ENCODE measurements at places on chromosomes 5 and 9.

DNA sequence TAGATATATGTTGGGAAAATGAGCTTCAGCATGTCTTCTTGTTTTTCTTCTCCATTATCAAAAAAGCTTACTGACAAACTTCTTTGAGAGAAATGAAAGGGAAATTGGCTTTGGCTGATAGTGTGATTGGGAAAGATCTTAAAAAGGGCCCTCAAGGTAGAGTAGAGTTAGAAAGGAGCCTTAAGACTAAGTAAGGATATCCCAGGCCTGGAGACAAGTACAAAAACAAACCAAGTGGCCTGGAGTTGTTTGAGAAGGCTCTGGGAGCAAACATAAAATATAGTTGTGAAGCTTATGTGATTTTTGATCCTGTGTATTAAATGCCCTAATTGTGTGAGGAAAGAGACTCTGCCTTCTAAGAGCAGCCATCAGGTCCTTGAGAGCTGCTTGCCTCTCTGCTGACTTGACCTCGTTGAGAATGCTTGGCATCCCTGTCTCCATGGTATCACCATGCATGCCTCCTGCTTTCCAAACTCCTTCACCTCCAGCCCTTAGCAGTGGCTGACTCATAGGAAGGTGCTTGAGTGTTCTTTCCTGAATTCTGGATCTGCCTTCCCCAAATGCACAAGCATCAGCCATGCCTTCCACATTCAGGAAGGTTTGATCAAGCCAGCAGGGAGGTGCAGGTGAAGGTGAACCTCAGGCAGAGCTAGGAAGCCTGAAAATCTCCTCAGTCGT, 78.9 kb downstream of the SMARCA2 start:
- DNase-seq, result no peak

GRCh38 chr5:181223058-181223728, at the start of gene TRIM41:
Gene TRIM41, plus strand, starts transcription at chr5:181223281. Its CDS starts 719 bp downstream, at chr5:181224000.
- peak; percentile 100 for DNase-seq

DNA sequence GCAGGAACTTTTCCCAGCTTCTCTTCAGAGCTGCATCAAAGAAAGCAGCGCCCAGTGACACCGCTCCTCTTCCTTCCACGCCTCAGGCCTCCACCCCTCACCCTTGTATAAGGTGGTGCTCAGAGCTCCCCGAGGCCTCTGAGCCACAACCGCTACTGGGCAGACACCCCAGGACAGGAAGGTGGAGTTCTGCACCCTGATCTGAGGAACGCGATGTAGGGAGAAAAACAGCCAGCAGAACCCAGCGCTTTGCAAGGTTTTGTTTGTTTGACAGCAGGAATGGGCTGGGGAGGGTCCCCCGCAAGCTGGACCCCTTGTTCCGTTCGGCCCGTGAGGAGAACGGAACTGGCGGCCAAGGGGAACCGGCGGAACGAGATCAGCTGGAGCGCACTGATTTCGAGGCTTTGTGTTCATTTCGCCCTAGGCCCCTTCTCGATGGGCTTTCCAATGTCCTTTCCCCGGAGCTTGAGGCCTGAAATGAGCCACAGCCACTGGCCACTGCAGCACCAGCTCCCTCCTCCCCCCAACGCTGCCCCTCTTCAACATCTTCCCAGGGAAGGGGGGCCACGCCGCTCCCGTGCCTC, 4.1 kb downstream of the EDF1 start:
- DNase-seq, result no peak

- no peak for DNase-seq
Observed at GRCh38 chr5:58851571-58851970, 268.7 kb downstream of the RAB3C start.

DNA sequence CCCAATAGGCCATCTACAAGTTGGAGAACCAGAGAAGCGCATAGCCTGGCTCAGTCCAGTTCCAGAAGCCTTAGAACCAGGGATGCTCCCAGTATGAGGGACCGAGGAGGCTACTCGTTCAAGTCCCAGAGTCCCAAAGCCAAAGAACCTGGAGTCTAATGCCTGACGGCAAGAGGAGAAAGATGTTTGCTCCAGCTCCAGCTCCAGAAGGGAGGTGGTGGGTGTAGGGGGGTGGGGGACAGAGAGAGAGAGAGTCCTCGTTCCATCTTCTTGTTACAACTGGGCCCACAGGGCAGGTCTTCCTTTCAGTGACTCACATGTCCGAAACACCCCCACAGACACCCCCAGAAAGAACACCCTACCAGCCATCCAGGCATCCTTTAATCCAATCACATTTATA, 63.9 kb downstream of the SEC61B start:
- DNase-seq, result no peak

DNA sequence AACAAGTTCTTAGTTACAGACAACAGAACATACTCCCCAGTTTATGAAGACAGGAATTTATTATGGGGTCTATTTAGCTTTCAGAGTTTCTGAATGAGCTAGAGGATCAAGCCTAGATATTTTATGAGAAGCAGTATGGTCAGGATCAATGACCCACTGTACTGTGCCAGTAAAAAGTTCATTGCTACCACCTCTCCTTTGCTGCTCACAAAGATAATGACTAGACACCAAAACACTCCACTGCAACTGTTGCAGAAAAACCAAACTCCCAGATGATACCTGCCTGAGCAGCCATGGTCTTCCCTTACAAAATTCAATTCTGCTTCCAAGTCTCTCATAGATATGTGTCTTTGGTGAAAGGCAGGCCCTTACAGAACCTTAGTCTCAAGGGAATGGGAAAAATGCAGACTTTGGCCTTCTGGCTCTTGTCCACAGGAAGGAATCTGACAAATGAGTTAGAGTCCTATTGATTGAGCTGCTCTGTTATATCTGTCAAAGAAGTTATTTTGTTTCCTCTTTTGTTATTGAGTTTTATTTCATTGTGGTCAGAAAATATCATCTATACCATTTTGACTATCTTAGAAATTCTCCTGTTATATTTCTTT, 74.7 kb upstream of the RASGRF2 start:
- DNase-seq, result no peak

- DNase-seq, result no peak
Observed at GRCh38 chr5:124867137-124867704, 120.8 kb upstream of the ZNF608 start.

- peak; percentile 46 for DNase-seq
Observed at GRCh38 chr9:114779352-114779845, 26.4 kb downstream of the TNFSF15 start.

GRCh38 chr5:124742983-124743601, 3.3 kb downstream of the ZNF608 start:
- no peak for DNase-seq

GRCh38 chr9:15529566-15530324, 19.0 kb upstream of the PSIP1 start:
- DNase-seq, result no peak

DNA sequence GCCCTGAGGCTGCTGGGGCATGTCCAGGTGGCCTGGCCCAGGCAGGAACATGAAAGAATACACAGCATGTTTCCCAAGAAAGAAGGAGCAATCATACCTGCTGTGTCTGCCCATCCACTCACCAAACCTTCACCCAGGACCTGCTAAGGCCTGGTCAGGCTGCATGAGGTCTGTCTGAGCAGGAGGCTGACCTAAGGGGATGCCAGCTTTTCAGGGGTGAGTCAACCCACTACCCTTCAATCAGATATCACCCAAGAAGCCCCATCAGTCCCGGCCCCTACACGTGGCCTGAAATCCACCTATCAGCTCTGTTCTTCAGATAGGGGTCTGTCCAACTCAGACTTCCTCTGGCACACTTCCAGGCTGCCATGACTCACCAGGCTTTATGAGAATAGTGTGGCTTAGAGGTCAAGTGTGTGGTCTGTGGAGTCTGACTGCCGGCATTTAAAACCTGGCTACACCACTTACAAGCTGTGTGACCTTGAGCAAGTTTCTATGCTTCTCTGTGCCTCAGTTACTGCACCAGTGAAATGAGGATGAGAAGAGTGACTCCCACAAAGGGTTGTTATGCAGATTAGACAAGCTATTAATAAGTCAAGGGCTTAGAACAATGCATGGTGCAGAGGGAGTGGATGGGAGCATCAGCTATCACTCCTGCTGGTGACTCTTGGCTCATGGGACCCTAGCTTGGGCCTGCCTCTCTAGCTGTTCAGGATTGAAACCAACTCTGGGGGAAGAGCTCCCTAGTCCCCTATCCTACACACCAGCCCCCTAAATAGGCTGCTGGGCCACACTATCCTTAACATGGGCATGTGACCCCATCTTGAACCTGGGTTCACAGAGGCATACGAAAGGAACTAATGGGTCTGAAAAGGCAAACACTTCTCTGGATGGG, 130.3 kb downstream of the PAX5 start:
- no peak for DNase-seq

- no peak for DNase-seq
Observed at GRCh38 chr5:75200776-75201175, 35.9 kb downstream of the ANKRD31 start.

GRCh38 chr5:95791751-95792150, 30.8 kb downstream of the GLRX start:
- DNase-seq, result no peak

GRCh38 chr9:78746010-78746409, 449.1 kb downstream of the PSAT1 start:
- DNase-seq, result no peak

DNA sequence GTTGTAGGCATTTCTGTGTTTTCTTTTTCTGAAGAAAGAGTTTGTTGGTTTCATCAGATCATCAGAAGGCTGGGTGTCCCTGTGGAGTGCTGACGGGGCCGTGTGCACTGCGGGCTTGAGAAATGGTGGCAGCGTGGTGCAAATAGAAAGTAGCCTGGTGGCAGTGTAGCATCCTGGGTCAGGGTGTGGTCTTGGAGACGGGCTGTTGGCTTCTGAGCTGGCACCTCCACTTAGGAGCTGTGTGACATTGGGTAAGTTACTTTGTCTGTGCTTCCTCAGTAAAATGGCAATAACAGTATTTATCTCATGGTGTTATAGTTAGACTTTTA, 10.0 kb upstream of the NDST1 start:
- no peak for DNase-seq

- peak; percentile 46 for DNase-seq
Observed at GRCh38 chr9:21974722-21975409, 19.3 kb downstream of the CDKN2A start.

DNA sequence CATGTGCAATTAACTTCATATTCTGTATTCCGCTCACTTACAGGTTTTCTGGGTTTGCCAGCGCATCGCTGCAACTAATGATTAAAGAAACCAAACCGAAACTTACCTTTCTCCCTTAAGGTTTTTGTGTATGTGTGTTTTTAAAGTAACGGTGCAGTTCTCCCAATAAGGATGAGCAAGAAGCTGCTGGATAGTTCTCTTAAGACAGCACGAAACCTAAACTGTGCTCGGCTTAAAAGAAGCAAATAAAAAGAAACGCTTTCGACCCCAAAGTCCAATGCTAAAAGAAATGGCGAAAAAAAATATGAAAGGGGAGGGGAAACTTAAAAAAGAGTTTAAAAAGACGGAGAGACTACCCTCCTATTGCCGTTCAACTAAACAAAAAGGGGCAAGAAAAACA, 340 bp downstream of the ELAVL2 start:
- no peak for DNase-seq

DNA sequence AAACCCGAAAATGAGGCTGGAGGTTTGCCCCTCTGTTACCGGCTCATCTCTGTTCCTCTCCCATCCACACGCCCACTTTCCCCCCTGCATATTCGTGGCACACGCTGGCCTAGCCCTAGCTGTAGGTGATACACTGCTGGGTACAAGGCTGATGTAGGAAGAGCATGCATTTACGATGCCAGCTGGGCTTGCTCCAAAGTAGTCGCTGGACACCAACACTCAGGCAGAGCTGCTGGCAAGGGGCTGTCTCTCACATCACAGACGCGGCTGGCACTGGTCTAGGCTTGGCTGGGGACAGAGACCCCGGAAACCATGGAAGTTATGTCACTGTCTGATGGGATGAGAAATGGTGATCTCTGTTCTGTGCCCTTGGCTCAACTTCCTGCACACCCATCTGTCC, 9.8 kb upstream of the PHYKPL start:
- DNase-seq, result peak; percentile 71

DNA sequence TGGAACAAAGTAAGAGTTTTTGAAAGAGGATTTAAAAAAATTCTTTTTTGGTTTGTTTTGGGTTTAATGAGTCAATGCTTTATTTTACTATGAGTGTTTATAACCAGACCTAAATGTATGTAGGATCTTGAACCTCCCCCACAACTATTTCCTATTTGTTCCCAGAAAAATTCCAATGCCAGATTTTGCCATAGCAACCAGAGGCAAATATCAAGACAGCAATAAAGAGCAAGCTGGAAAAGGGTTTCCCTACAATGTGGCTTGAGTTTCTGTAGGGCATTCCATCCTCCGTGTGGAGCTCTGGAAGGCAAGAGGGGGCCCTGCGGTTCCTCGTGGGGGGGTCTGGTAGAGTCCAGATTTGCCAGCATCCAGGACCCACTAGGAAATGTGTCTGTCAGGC, 27.8 kb upstream of the GDNF start:
- DNase-seq, result no peak

Data from Right ventricle myocardium superior (tissue), 1 donor.